Mesothelial cell of epicardium (in vitro differentiated cells): ENCODE measurements at places on chromosomes 4 and X.

DNA sequence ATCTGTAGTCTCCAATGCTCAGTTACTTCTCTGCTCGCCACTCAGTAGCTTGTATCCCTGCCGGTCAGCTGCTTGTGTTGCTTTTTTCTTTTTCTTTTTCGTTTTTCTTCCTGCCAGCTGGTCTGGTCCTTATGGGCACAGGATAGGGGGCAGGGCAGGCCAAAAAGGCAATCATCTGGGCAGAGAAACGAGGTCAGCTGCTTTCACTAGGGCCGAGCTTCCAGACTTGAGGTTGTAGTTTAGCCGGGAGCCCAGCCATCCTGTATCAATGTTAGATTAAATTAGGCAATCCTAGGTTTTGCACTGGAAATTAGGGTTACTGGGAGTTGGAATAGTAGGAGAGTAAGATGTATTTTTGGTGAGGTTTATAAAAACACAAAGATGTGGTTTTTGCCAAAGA, 3.4 kb downstream of the ARSF start:
- peak; percentile 5 for DNase-seq

GRCh38 chrX:100424012-100424411, 13.9 kb upstream of the PCDH19 start:
- DNase-seq, result no peak

GRCh38 chr4:140256335-140256734, 102.4 kb upstream of the MAML3 start:
- no peak for DNase-seq

GRCh38 chrX:103737696-103738095, 27.0 kb downstream of the TMEM31 start:
- DNase-seq, result no peak

GRCh38 chrX:108163333-108164082, 71.9 kb downstream of the ATG4A start:
- no peak for DNase-seq

GRCh38 chr4:53004497-53005148, 142.5 kb downstream of the RASL11B start:
- DNase-seq, result no peak

- no peak for DNase-seq
Observed at GRCh38 chr4:86993909-86994681, 59.3 kb downstream of the AFF1 start.

- DNase-seq, result no peak
Observed at GRCh38 chr4:56653461-56654237, 27.4 kb downstream of the HOPX start.

DNA sequence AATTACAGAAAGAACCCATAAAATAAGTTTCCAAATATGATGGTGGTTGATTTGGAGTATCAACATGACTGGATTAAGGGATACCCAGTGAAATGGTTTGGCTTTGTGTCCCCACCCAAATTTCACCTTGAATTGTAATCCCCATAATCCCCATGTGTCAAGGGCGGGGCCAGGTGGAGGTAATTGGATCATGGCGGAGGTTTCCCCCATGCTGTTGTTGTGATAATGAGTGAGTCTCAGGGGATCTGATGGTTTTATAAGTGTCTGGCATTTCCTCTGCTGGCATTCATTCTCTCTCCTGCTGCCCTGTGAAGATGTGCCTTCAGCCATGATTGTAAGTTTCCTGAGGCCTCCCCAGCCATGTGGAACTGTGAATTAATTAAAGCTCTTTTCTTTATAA, 39.1 kb downstream of the WDFY3 start:
- no peak for DNase-seq

- DNase-seq, result no peak
Observed at GRCh38 chrX:132146456-132146855, 18.6 kb upstream of the FRMD7 start.

- no peak for DNase-seq
Observed at GRCh38 chrX:105754286-105754964, 67.9 kb upstream of the NRK start.

DNA sequence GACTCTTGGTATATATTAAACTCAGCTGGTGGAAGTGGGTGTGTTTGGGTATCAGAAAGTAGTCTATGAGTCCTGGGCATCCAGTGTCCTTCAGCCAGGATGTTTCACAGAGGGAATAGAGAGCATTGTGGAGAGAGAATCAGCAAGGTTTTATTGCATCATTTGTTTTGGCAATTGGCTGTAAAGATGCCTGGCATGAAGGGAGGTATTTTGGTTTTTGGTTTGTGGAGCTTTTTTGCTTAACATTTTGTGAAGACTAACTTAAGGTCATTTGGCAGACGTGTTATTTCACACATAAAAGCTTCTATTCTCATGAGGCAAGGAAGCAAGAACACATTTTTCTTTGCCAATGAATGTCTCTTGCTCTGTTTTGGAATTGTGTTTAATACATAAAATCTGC, 71.1 kb downstream of the DCLK2 start:
- DNase-seq, result no peak

GRCh38 chr4:115515772-115516171, 402.4 kb upstream of the NDST4 start:
- no peak for DNase-seq

DNA sequence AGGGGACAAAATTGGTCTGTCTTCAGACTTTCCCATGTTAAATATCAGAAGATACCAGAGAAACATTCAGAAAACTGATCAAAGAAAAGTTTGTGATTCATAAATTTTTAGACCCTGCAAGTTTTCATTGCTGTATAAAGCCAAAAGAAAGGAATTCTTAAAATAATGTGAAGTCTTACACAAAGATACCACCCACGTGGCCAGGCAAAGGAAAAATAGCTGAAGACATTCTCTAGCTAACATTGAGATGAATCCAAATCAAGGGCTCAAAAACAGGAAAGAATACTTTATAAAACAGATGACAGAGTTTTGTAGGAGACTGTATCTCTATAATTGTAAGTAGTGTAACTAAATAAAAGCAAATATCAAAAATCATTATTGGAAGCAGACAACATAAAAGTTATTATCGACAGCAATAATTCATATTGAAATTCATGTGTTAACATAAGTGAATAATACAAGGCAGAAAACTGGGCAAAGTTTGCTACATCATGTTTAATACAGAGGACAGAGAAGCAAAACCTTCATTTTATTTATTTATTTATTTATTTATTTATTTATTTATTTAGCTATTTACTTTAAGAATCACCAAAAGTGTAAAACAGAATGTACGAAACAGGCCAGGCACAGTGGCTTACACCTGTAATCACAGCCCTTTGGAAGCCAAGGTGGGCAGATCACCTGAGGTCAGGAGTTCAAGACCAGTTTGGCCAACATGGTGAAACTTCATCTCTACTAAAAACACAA, 204.6 kb upstream of the SLIT2 start:
- DNase-seq, result no peak

DNA sequence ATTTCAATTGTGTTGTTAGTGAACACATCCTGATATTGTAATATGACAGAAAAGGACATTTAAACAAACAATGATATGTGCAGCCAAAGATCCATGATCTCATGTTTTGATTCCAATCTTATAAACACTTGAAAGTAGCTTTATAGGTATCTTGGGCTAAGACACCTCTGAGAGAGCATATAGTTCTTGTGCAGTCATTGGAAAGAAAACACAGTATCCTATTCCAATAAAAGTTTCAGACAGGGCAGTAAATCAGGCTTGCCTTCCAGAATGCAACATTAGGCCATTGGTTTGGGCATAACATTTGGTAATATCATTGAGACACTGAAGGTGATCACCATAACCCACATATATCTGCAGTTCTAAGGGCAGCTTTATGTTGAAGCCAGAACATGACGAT, 188.3 kb upstream of the HCCS start:
- DNase-seq, result no peak

- no peak for DNase-seq
Observed at GRCh38 chrX:15790769-15791290, 546 bp downstream of the ZRSR2 start.

DNA sequence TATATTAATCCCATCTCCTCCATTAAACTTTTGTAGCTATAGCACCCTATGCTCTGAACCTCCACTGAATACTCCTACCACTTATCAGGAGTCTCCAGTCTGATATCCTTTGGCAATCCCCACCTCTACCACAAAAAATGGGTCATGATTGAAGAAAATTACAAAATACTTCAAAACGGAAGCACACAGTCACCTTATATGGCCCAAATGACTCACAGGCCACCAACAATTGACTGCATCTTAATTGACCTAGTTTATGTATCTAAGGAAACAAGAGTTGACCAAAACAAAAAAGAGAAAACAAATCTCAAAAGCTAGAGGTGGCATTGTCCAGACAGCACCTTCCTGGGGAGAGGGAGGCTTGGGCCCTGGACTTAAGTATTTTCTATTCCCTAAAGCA, 120.0 kb upstream of the DIAPH2 start:
- DNase-seq, result no peak

DNA sequence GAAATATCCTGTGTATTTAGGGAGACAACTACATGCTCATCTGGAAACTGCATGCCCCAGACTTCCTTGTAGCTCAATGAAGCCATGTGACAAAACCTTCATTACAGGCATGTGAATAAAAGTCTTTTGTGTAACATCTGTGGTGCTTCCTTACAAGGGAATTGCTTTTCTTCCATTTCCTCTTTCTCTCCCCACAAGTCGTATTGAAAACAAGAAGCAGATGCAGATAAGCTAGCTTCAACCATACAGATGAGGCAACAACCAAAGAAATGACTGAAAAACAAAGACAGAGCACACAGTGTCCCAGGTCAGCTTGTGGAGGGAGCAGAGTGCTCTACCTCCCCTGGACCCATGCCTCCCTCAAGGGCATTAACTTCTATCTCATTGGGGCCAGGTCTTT, 115.8 kb upstream of the INPP4B start:
- DNase-seq, result no peak

- DNase-seq, result no peak
Observed at GRCh38 chrX:72662020-72662747, 51.9 kb downstream of the PHKA1 start.

- DNase-seq, result no peak
Observed at GRCh38 chr4:8341691-8342090, 72.1 kb downstream of the HTRA3 start.

DNA sequence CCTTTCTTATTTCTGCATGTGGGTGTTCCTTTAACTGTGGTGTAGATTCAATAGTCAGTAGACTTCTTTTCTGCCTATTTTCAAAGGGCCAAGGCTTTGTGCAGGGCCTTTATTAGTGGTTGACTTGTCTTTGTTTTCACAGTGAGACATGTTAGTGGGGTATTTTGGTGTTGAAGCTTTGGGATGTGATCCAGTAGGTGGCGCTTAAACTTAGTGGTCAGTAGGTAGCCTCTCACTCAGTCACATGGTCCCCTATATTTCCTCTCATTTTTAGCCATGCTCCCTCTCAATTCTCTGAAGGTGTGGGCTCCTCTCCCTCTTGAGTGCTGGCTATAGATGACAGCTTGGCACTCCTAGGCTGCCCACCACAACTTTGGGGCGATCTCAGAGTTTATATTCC, 23.4 kb upstream of the SLC10A7 start:
- DNase-seq, result no peak

DNA sequence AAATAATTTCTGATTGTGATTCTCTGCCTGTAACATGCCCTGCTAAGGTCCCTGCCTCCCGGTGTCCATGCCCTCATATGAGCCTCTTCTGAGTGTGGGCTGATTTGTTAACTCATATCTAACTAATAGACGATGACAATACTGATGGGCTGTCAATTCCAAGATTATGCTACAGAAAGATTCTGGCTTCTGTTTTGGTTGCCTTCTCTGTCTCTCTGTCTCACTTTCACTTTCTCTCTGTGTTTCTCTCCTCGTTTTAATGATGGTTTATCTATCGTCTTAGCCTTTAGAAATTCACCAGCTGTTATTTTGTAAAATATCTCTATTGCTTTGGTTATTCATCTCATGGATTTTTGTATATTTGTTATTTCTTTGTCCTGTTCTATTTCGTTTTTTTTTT, 312.5 kb upstream of the ANXA10 start:
- no peak for DNase-seq

DNA sequence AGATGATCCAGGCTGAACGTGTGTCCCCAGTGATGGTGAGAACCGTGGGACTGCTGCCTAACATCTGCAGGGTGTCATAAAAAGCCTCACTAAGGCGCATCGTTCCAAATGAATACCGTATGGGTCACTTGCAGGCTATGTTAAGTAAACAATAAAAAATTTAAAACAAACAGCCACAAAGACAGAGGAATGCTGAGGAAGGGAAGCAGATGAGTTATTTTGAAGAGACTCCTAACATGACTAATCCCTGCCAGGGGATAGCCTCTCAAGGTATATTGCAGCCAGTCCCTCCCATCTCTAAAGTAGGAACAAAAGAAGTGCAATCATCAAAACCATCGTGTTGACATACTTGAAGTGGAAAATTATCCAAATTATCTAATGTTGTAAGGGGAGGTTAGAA, 83.8 kb downstream of the UNC5C start:
- no peak for DNase-seq

DNA sequence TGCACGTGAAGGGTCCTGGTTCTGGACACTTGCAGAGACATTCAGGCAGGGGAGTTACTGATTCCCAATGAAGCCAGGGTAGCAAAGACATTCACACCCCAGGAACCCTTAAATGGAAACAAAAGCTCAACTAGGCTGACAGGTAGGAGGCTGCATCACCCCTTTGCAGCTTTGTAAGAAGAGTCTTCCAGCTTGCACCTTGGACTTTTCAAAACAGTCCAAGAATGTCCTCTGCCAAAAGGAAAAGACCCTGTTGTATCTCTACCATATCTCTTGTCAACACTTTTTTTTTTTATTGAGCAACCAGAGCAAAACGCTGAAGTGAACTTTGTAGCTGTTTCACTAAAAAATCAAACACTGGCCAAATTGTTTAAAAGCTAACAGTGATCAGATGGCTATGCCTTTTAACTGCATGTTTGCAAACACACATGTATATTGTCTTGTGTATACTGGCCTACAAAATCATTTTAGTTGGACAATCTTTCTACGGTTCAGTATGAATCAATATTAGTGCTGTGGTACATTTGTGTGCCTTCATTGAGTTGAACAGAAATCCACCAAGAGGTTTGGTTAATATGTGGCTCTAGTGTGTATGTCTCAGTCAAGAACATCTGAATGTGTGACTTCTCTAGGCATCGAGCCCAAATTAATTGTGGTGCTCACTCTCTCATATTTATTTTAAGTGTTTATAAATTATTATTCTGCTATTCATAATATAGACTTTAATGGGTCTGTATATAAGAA, 18.5 kb upstream of the WWC2 start:
- DNase-seq, result no peak

DNA sequence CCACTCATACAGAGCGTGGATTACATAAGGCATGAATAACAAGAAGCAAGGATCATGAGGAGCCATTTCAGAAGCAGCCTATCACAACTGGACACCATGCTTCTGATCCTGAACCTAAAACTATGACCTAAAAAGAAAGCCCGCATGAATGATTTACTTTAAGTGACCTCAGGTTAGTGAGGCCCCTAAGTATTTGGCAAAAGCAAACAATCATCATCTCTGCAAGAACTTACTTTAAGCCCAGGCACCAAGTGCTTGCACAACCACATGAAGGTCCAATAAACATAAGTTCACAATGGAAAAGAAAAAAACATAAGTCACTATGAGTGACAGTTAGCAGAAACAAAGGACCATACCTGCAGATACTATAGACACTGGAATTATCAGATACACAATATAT, 7.9 kb upstream of the MBTPS2 start:
- no peak for DNase-seq

GRCh38 chr4:14853176-14853943, 148.9 kb upstream of the CPEB2 start:
- DNase-seq, result no peak

GRCh38 chrX:142096253-142096652, 108.8 kb downstream of the MAGEC2 start:
- no peak for DNase-seq

- DNase-seq, result no peak
Observed at GRCh38 chrX:103495786-103496185, 23.5 kb downstream of the RAB40A start.
